Astrocyte (in vitro differentiated cells and primary cell): ENCODE measurements at places on chromosomes 7 and 10. TPM values are rescaled to one million over a fixed set of nuclear protein-coding genes. Genes with fewer than 3 reads are reported as not detected.
A peak's percentile ranks its signal among the peaks of the same experiment; 100 is the strongest.

The TYW1 gene
- 16.3 and 16.6 TPM in 2 replicates for total RNA-seq

The COL26A1 gene
- 6.8 and 7.1 TPM in 2 replicates for total RNA-seq

The ZPBP gene
- total RNA-seq: not detected in 2 replicates

The RBM48 gene
- 9.7 and 10.3 TPM in 2 replicates for total RNA-seq

The ZNF804B gene
- not detected in 2 replicates for total RNA-seq

The SLC26A3 gene
- not detected in 2 replicates for total RNA-seq

The PCGF5 gene
- 28.2 and 31.5 TPM in 2 replicates for total RNA-seq

DNA sequence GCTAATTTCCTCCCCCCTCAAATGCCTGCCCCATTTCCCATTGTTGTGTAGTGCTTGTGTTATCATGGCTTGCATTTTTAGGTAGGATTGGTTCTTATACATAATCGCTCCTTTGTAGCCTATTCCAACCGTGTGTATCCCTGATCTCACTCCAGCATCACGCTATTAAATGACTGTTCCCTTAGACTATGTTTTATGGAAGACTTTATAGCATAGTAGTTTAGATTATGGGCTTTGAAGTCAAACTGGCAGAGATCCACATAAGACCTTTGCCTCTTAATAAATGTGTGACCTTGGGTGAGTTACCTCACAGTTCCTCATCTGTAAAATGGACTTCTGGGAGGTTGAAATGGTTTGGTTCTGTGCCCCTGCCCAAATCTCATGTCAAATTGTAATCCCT, 5.4 kb upstream of the RABGEF1 start:
- no peak for DNase-seq

- no peak for DNase-seq
These were observed 8.3 kb upstream of the RGS10 start for GRCh38 chr10:119550827-119551226.

DNA sequence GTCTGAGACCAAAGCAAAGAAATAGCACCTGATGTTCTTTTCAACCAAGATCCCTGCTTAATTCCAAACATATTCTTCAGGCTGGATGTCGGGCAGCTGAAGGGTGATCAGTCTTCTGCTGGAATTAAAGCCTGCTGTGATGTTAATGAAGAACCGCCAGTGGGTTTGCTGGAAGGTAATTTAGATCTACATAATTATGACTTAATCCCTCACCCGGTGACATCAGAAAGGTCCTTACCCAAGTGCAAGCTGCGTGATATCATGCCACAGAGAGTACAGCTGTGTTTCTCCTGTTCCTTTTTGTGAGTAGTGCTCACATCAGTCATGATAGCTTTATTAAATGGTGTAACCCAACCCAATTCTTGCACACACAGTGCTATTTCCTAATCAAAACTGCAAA, 29.1 kb upstream of the LRGUK start:
- DNase-seq: no peak

DNA sequence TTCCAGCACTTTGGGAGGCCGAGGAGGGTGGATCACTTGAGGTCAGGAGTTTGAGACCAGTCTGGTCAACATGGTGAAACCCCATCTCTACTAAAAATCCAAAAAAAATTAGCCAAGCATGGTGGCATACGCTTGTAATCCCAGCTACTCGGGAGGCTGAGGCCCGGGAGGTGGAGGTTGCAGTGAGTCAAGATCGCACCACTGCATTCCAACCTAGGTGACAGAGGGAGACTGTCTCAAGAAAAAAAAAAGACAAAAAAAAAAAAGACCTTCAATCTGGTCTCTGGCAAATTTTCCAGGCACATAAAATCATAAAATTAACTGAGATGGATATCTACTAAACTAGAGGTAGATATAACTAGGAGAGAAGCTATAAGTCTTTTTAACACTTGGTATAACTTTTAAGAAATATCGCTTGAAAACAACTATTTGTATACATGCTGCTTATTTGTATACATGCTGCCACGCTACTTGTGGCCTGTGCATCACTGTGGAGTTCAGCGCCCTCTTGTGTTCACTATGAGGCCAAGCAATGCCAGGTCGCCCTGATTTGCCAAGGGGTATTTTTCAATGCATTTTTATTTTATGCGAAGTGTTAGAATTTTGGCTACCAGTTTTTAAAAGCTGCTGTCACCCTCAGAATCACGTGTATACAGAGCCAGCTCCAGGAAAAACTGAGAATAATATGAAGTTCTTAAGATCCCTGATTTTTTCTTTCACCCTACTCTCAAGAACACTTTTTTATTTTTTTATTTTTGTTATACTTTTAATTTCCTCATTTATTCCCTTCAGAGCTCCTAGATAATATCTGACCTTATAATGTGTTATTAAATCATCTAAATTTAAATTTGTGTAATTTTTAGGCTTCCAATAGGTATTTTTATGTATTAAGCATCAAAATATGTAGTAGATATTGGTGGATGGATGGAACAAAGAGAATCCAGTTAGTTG, 26.7 kb downstream of the CYCS start:
- DNase-seq: peak; percentile 42

DNA sequence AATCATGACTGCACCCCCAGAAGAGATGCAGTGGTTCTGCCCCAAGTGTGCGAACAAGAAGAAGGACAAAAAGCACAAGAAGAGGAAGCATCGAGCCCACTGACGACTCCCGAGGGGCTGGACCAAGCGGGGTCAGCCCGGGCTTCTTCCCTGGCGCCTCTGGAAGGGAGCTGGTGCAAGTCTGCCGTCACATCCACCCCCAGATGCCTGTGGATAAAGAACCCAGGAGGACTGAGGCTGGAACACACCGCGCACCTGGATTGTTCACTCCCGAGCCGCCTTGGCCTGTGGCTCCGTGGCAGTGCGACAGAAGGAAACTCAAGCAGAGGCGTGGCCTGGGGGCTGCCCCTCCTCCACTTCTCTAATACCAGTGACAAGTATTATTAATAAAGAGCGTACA, 39.8 kb upstream of the GATA3 start:
- DNase-seq: no peak

GRCh38 chr10:132471125-132471451, 66.5 kb upstream of the INPP5A start:
- DNase-seq: no peak
